ENCODE measurements at places on chromosomes 7 and 10.

DNA sequence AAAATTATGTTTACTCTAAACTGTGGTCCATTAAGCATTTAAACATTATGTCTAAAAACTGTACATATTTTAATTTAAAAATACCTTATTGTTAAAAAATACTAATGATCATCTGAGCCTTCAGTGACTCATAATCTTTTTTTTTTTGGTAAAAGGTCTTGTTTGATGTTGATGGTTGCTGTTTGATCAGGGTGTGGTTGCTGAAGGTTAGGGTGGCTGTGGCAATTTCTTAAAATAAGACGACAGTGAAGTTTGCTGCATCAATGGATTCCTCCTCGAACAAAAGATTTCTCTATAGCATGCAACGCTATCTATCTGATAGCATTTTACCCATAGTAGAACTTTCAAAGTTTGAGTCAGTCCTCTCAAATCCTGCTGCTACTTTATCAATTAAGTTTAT is 180.0 kb upstream of the AHR start:
- no peak for DNase-seq

DNA sequence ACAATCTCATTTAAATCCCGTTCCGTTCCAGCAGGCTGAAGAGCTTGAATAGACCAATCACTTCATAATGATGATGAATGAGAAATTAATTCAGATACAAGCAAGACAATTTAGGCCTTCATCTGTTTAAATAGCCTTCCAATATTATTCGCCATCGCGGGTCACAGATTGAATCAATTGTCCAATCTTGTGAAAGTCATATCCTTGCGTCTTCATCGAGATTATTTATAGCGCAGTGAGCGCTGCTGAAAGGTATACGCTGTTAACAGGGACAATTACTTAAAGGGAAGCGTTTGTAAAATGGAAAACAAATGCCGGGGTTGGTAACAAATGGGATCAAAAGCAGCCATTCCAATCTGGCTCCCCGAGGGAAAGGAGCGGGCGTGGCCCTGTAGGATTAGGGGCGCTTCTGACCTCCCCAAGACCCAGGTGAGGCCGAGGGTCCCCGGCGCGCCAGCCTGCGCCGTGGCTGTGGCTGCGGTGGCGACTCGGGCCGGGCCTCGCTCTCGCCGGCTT is 8.6 kb downstream of the EVX1 start:
- no peak for DNase-seq

DNA sequence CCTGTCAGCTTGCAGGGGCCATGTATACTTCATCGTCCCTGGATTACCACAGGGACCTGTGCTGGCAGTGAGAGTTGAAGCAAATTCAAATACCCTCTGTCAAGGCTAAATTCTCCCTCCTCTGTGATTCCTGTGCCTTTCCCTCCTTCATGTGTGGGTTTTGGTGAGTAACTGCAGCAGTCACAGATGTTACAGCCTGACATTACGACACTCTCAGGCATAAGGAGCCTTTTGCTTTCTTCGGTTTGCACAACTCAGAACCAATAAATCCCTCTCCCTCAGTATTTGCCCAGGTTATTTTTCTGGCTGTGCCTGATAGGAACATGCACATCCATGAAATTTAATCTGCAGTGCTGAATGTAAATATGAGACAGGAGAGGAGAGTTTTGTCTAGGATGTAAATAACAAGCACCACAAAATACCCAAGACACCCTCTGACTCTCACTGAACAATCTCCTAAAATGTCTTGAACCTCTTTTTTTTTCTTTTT is 997.2 kb upstream of the GHITM start:
- DNase-seq: no peak

DNA sequence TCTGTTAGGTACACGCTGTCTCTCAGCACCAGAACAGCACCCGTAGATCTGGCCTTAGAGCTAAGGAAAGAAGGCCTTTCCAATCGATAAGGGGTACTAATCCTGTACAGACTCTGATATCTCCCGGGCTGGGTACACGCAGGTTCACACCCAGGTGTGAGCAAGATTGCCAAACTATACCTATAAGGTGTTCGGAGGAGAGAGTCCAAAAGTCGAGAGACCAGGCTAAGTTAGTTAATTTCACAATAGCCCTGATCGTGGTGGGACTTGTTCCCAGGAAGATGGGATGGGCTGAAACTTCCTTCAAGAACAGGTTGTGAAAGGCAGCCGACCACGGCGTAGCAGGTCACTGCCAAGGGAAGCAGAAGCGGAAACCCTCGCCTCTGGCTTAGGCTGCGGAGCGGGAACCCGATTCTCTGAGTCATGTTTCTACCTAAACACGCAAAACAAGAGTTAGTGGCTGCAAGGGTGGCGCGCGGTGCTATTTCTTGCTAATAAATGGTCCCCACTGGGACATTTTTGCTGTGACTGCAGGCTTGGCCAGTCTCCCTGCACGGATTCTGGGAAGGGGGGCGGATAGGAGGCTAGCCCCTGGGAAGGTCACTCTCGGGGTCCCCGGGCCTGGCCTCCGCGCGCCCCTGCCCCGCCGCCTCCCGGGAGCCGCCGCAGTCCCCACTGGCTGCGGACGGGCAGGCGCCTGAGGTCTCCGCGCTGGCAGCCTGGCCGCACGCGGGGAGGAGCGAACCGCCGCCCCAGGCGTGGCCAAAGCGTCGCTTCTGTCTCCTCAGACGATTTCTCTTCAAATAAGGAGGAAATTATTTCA is 75.4 kb upstream of the PDSS1 start:
- DNase-seq: peak; percentile 21

DNA sequence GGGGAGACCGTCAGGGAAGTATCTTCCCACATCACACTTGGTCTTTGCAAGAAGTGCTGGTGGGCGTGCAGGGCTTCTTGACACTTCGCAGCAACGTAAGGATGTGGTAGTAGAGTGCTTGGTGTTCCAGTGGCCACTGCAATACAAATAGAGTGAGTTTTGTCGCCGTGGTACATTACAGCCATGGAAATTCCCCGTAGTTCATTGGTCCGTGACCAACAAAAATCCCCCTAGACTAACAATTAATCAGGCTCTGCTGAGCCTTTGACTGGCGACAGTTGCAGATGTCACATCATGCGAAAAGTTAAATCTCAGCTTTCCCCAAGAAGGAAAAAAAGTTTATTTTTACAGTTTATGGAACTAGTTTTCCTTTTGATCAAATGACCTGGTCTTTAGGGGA is 134.7 kb downstream of the MGMT start:
- DNase-seq: no peak

DNA sequence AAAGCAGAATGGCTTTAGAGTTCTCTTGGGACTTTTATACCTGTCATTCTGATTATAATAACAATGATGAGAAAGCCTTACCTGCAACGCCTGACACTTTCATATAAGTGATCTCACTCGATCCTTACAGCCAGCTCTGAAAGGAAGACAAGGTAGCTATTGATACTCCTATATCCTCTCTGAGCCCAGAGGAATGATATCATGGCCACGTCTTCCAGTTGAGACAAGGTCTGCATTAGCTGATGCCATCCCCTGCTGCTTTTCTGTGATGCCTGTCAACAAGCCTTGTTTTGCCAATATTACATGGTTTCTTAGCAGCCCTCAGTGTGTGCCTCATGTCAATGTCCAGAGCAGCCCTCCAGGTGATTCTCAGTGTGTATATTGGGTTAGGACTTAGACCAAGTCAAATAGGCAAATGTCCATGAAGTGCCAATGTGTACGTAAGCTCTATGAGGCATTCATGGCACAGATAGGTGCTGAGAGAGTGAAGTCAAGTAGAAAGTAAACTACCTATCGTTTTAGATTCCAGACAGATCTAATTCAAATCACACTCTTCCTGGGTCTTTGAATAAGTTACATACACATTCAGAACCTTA is 405.9 kb downstream of the ADRA2A start:
- DNase-seq: no peak

DNA sequence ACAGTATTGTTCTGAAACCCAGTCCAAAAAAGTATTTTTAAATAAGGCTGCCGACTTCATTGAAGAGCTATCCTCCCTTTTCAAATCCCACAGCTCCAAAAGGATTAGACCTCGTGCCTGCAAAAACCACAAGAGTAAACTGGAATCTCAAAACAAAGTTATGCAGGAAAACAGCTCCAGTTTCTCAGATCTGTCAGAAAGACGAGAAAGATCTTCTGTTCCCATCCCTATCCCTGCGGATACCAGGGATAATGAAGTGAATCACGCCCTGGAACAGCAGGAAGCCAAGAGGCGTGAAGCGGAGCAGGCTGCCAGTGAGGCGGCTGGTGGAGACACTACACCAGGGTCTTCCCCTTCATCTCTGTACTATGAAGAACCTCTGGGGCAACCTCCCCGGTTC is 12.6 kb downstream of the MYPN start:
- DNase-seq: no peak

Measured in GDM1 (cell line).